Stimulated activated CD4-positive, alpha-beta T cell treated with anti-CD3 and anti-CD28 coated beads, Interleukin-12 subunit alpha, Interleukin-12 subunit beta, amount 100 ng/mL, for 48 hours (primary cell): ENCODE measurements at places on chromosomes 13 and 19.

GRCh38 chr13:98529171-98529570 is 47.7 kb downstream of the STK24 start:
- DNase-seq: no peak

DNA sequence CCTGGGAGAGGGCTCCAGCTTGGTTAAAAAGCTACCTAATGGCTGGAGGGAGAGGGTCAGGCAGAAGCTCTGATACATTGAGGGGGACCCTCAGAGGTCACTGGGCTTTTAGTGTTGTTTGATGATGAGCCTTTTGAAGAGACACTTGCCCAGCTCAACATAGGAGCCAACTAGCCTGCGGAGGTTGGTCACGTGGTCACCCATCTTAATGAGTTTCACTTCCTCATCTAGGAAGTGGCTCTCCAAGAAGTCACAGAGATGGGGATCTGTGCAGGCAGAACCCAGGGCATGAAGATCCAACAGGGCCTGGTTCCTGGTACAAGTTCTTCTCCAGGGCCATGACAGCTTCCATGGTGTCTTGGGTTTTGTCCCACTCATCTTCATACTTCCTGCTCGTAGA is 33.4 kb downstream of the IPO5 start:
- DNase-seq: no peak

GRCh38 chr13:31167490-31167889 is 5.8 kb upstream of the HSPH1 start:
- DNase-seq: no peak

- DNase-seq: peak; percentile 11
These were observed 867 bp downstream of the ZNF546 start for GRCh38 chr19:39997638-39998216.
